ENCODE measurements at places on chromosomes 16 and 17.

DNA sequence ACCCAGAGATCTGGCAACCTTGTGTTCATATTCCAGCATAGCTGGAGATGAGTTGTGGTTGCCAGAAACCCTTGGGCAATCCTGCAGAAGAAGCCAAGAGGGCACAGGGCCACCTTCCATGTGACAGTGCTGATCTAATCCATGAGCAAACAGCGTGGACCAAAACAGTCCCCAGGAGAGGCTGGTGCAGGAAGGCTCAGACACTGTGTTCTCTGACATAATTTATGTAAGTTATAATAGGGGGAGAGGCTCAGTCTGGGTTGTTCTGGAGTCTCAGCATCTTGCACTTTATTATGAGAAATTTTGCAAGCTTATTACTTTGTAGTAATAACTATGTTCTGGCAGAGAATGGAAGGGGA, 273.9 kb downstream of the HAPSTR1 start:
- DNase-seq = peak; percentile 70

DNA sequence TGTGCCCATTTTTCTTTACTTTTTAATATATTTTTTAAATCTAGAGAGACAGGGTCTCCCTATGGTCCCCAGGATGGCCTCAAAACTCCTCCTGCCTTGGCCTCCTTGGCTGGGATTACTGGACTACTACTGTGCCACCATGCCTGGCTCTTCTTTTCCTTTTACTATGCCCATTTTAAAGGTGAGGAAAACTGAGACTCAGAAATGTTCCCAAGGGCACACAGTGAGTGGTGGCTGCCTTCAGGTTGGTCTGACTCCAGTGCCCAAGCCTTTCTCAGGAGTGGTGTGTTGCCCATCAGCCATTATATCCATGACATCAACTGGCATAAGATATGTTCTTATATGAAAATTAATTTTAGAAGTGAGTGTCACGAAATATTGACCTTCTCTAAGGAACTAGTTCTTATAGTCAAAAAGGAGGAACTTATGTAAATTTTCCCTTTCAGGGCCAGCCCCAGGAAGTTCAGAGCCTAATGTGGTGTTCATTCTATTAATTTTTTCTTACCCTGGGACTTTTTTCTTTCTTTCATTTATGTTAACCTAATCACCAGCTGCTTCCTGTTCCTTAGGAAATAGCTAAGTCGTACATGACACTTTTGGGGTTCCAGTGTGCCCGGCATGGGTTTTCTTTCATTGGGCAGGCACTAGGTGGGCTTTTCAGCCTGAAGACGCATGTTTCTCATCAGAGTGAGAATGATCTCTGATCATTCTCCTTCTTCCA, 17.9 kb upstream of the SPN start:
- DNase-seq = no peak

DNA sequence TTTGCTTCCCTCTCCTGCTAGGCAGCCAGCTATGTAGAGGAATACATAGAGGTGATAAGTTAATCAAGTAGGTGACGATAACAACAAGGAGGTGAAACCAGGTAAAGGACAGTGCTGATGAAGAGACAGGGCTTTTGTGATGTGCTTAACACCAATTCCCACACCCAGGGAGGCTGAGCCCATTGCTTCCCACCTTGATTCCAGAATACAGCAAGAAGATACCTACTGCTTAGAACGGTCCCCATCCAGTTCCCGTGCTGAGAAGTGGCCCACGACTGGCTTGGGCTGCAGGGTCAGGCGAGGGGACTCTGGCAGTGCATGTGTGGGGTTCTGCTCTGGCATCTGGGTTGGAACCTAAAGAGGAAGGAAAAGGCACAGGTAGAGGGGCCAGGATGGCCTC, 16.1 kb upstream of the GFAP start:
- no peak for DNase-seq

- no peak for DNase-seq
Measured at GRCh38 chr16:73129455-73129854, 81.5 kb upstream of the ZFHX3 start.
